ENCODE measurements at places on chromosomes 4 and X.

DNA sequence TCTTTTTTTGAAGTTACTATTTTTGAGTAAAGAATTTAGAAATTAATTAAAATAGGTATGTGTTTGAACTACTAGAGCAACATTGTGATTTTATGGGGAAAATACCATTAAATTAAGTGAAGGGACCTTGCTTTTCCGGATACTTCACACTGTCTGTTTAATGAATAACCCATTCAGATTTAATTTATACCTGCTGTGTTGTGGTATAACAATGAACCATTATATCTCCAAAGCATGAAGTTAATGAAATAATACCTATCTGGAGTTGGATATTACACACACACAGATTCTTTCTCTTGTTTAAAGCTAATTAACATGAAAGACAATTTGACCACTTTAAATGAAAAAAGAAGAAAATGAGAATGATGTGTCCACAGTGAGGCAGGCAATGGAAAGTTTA, 195.0 kb upstream of the GPRIN3 start:
- DNase-seq = no peak

GRCh38 chrX:45850197-45850774, 649.6 kb upstream of the DIPK2B start:
- no peak for DNase-seq

DNA sequence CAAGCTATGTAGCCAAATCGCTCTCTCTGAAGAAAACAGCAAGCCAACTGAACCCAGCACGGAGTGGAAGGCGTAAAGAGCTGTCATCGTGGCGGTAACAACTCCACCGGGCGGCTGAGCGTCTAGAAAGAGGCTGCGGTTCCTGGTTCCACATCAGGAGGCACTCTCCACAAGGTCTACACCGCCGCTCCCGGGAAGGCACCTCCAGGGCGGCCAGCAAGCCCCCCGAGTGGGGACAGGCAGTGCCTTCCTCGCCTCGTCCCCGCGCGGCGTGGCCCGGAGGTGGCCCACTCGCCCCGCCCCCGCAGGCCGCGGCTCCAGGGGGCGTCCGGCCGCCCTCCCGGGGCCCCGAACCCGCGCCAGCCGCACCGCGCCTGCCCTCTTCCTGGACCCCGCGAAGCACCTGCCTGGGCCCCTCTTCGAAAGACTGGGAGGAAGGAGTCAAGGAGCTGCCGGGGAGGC, 755 bp downstream of the KLHL8 start:
- peak; percentile 22 for DNase-seq

DNA sequence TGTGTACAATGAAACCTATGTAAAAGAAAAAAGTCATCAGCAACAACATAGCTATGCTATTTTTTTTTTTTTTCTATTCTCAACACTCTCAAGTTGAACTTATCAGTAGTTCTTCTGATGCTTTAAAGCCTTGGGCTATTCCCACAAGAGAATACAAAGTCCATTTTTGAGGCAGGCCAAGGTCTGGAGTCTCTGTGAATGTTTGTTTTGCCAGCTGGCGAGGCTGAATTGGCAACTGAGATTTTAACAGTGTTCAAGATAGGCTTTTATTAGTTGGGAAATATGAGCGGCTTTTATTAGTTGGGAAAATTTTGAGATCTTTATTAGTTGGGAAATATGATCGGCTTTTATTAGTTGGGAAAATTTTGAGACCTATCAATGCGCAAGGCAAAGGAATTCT, 336.6 kb downstream of the SLITRK2 start:
- no peak for DNase-seq

DNA sequence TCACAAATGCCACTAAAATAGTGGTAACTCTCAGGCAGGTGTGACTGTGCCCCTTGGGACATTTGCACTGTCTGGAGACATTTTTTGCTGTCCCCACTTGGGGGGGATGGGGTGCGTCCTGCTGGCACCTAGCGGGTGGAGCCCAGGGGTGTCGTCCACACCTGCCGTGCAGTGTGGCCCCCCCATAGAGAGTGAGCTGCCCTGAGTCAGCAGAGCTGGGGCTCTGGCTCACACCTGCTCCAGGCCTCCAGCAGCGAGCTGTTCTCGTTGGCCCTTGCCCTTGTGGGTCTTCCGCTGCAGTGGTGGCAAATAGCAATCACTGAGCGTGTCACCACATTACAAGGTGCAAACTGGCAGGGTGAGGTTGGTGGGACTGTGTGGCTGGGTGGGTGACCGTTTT, 64.6 kb downstream of the CLDN34 start:
- DNase-seq = no peak

GRCh38 chr4:158234671-158235070, 24.4 kb downstream of the TMEM144 start:
- no peak for DNase-seq

- no peak for DNase-seq
Observed at GRCh38 chr4:10456260-10456594, 999 bp downstream of the ZNF518B start.

GRCh38 chr4:70619778-70620177, 8.8 kb upstream of the ENAM start:
- no peak for DNase-seq

- no peak for DNase-seq
Observed at GRCh38 chrX:8122538-8122937, 48.5 kb downstream of the VCX2 start.

Data from T-helper 1 cell (primary cell).